NCI-H345 (cell line): ENCODE measurements at places on chromosomes 3 and 15.
A peak's percentile ranks its signal among the peaks of the same experiment; 100 is the strongest.

DNA sequence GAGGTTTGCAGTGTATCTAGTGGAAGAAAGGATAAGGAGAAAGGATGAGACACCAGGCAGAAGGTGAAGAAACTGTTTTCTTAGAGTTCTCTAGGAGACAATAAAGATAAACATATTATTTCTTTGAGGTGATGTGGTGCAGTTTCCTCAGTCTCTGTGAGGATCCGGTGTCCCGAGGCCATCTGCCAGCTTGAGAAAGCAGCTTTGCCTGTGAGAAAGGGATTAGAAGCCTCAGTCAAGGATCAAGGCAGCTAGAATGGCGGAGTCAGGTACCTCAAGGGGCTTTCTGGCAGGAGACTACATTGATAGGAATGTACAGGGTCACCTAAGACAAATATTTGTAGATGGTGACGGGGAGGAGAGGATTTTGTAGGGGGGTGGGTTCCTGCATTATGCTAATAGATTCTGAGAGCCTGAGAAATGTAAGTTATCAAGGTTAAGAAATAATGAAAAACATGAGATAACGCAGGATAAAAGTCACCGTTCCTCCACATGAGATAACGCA is 103.9 kb upstream of the MB21D2 start:
- DNase-seq, result no peak

DNA sequence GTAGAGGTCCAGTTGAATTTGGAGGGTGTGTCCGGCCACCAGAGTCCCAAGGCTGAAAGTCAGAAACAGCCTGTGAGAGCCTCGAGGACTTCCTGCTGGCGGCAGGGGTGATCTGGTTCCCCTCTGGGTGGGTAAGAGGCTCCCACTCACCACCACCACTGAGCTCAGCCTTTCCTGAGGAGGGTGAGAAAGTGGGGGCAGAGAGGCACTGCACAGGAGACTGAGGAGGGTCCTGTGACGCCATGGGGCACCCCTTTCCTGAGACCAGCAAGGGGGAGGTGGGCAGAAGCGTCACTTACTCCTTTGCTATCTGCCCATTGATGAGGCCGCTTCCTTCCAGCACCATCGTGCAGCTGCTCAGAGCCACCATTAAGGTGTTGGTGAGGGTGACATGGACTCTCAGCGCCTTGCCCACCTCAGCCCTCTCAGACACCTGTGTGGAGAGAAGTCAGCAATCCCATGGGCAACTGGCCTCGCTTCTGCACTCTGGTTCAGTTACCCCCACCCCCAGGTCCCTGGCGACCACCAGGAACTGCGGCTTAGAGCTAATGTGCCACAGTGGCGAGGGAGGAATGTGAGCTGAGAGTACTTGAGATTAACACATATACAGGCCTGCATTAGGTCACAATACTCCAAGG is 10.0 kb upstream of the TGM5 start:
- DNase-seq, result no peak

GRCh38 chr3:71602256-71602655 is 18.7 kb upstream of the FOXP1 start:
- DNase-seq, result no peak

DNA sequence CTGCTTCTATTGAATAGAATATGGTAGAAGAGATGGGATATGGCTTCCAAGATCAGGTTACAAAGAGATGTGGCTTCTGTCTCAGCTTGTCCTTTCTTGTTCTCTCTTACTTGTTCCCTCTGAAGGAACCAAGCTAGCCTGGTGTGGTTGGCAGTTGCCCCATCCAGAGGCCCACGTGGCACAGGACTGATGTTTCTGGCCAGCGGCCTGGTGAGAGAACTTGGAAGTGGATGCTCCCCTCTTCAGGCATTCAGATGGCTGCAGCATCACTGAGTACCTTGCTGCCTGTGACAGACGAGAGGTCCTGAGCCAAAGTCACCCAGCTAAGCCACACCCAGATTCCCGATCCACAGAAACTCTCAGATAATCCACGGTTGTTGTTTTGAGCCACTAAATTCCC is 183.6 kb downstream of the NSMCE3 start:
- DNase-seq, result no peak

DNA sequence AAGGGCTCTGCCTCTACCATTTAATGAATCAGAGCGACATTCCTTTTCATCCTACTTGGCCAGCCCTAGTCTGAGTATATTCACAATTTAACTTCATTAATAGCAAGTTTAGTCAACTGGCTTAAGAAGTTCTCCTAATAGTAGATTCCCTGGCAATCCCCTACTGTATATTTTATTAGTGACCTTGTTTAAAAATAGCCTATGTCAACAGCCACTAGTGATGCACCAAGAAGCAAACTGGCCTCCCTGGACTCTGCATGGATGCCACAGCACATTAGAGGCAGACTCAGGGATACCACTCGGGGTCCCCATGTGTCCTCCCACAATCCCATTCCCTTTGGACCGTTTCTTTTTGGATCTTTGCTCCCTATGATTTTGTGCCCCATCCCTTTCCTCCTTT is 83.6 kb downstream of the THSD4 start:
- DNase-seq, result no peak

GRCh38 chr3:147941969-147942368 is 532.8 kb downstream of the ZIC1 start:
- no peak for DNase-seq

DNA sequence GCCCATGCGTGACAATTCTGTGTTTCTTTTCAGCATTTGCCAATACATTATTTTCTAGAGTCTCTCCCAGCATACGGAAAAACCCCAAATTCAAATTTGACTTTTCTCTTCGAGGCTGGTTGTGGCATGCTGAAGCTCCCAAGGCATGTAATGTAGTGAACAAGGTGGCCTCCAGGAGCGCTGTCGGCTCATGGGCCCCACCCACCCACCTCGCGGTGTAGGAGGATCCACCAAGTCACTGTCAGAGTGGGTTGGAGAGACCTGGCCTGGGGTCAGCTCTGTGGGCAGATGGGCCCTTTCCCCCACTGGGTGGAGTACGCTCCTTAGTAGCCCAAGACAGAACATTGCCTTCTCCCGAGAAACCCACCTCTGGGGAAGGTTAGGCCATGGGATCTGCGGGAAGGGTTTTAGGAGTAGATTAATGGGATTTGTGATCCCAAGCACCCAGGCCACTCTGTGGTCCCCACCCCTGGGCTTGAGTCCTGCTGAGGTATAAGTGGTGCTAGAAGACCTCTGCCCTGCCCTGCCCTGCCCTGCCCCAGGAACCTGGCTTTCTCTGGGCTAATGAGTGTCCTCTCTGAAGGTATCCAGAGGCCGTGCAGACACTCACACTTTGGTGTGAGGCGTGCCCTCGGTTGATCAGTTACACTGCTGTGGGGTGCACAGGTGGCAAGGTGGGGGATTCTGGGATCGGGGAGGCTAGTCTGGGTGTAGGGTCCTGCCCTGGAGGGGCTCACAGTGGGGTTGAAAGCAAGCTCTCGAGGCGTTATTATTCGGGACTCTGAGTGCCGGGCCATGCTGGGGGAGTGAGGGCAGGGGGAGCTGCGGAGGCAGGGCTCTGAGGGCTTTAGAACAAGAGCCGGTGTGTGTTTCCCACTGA is 97.9 kb downstream of the APBA2 start:
- no peak for DNase-seq

GRCh38 chr3:150613034-150613433 is 9.9 kb downstream of the SELENOT start:
- no peak for DNase-seq

GRCh38 chr3:152505926-152506325 is 237.2 kb downstream of the MBNL1 start:
- no peak for DNase-seq

GRCh38 chr3:103513003-103513402 is 1078.2 kb downstream of the ZPLD1 start:
- DNase-seq, result no peak

- DNase-seq, result no peak
Observed at GRCh38 chr15:29364426-29365078, 94.9 kb upstream of the NSMCE3 start.

- no peak for DNase-seq
Observed at GRCh38 chr3:156750874-156751245, 75.3 kb upstream of the LEKR1 start.

DNA sequence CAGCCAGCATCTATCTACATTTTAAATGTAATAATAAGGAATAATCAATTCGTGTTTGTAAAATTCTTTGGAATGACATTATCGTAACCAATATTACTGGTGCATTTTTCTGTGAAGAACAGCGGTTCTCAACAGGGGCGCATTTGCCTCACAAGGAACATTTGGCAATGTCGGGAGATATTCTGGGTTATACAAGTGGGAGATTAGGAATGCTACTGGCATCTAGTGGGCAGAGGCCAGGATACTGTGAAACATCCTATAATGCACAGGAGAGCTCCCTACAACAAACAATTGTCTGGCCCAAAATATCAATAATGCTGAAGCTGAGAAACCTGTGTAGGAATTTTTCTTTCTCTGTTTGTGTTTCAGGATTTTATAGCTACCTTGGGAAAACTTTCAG is 25.0 kb downstream of the ACP3 start:
- DNase-seq, result no peak

- DNase-seq, result peak; percentile 57
Observed at GRCh38 chr3:123028233-123028828, 768 bp upstream of the SEMA5B start.

DNA sequence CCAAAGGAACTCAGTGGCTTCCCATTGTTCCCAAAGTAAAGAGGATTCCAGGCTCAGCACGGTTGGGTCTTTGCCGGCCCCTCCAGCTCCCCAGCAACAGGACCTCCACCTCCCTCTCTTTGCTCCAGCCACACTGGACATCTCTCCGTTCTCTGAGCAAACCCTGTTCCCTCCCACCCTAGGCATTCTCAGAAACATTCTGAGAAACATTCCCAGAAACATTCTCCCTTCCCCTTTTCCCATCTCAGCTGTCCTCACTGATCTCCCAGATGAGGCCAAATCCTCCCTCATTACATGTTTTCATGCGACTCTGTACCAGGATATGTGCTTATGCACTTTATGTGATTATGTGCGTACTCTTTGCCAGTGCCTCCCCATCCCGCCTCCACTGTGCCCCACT is 14.1 kb downstream of the CCDC33 start:
- no peak for DNase-seq

GRCh38 chr3:56590814-56591213 is 33.8 kb downstream of the CCDC66 start:
- no peak for DNase-seq

GRCh38 chr3:59135096-59135495 is 85.3 kb upstream of the CFAP20DC start:
- no peak for DNase-seq

DNA sequence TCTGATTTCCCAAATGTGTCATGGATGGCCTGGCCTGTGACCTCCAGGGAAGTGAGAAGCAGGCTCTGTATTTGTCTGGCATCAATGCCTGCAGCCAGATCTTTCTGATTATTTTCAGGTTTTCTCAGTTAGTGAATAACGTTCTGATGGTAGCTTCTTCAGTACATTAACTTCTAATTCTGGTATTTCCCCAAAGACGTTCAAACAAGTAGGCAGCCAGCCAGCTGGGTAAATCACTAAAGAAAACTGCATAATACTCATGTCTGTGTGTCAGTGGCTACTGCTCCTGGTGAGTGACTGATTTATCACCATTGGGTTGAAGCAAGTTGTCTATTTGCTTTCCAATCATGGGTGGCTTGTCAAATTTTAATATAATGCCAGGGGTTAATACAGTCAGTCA is 162.6 kb upstream of the PFN2 start:
- no peak for DNase-seq

GRCh38 chr3:195666-196065 is 897 bp upstream of the CHL1 start:
- DNase-seq, result peak; percentile 12

DNA sequence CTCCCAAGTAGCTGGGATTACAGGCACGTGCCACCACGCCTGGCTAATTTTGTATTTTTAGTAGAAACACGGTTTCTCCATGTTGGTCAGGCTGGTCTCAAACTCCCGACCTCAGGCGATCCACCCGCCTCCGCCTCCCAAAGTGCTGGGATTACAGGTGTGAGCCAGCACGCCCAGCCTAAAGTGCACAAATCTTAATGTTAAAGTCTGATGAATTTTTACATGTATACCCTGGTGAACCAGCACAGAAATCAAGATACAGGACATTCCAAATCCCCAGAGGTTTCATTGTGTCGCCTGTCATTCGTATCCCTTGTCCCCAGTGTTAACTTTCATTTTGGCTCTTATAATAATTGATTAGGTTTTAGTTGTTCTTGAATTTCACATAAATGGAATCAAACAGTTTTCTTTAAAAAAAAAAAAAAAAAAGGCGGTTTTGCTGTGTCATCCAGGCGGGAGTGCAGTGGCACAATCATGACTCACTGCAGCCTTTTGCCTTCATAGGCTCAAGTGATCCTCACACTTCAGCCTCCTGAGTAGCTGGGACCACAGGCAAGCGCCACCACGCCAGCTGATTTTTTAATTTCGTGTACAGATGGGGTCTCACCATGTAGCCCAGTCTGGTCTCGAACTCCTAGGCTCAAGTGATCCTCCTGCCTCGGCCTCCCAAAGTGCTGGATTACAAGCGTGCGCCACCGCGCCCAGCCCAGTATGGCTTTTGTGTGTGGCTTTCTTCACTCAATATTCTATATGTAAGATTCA is 1.5 kb upstream of the TM4SF19 start:
- no peak for DNase-seq

DNA sequence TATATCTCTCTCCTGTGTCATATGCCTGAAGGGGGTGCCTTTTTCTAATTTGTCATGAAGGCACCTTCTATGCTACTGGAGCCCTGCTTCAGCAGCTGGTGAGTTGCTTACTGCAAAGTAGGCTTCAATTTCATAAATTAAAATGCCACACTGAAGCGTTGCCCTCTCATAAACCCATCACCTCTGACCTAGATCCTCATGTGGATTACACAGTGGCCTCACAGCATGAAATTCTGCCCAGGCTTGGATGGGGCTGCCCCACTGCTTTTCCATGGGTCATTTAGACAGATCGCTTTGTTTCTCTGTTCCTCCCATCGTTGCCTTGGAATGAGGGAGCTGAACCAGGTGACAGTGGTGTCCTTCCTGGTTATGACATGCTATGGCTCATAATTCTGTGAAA is 131.2 kb downstream of the RPL22L1 start:
- no peak for DNase-seq

DNA sequence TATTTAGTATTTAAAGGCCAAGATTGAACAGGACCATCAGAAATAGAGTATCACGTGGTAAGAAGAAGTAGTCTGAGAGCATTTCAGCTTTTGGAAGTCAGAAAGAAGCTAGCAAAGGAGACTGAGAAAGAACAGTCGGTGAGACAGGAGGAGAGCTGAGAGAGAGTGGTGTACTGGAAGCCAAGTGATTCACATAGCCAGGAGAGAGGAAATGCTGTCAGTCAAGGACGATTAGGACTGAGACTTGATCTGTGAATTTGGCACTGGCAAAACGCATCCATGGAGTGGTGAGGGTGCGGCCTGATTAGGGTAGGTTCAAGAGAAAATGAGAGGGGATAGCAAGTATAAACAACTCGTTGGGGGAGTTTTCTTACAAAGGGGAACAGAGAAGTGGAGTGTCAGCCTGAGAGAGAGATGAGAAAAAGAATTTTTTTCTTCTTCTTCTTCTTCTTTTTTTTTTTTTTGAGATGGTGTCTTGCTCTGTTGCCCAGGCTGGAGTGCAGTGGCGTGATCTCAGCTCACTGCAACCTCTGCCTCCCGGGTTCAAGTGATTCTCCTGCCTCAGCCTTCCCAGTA is 44.9 kb downstream of the CHD2 start:
- DNase-seq, result no peak

GRCh38 chr3:166955201-166955939 is 424.7 kb downstream of the ZBBX start:
- DNase-seq, result no peak
